ENCODE measurements at places on chromosomes 4 and X.

- DNase-seq, result no peak
Observed at GRCh38 chr4:6458528-6458927, 13.9 kb downstream of the PPP2R2C start.

DNA sequence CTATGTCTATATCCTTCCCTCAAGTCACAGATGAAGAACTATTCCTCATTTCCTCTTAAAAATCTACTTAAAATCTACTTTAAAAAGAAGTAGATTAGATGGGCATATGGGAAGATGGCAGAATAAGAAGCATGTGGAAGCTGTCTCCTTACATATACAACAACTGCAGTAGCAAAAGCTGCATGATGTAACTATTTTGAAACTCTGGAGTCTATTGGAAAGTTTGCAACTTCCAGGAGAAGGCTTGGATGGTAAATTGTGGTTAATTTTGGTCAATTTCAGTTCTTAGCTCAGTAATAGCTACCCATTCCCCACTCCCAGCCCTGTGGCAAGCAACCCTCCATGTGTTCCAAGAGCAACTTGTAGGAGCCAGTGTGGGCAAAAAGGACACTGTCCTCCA is 36.9 kb downstream of the MORC4 start:
- DNase-seq, result no peak

- no peak for DNase-seq
Observed at GRCh38 chr4:20544645-20545044, 155.6 kb upstream of the PACRGL start.

- no peak for DNase-seq
Observed at GRCh38 chr4:175440786-175441185, 371.3 kb downstream of the GPM6A start.

- DNase-seq, result no peak
Observed at GRCh38 chr4:100590325-100590724, 72.5 kb upstream of the EMCN start.

DNA sequence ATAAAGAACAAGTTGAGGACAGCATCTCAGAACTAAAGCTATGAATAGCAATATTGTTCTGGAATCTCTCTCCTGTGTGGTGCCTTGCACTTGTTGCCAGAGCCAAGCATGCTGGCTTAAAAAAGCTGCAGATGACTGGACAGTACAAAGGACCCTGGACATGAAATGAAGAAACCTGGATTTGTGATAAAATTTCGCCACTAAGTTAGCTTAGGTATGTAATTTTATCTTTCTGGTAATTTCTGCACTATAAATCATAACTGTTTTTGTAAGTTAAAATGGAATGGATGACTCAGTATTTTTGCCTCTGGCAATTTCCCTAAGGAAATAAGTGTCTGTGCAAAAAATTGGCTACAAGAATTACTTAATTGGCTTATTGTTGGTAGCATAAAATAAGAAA is 317.2 kb downstream of the CAMK2D start:
- DNase-seq, result no peak

- no peak for DNase-seq
Observed at GRCh38 chrX:151762802-151763201, 28.3 kb downstream of the CNGA2 start.

DNA sequence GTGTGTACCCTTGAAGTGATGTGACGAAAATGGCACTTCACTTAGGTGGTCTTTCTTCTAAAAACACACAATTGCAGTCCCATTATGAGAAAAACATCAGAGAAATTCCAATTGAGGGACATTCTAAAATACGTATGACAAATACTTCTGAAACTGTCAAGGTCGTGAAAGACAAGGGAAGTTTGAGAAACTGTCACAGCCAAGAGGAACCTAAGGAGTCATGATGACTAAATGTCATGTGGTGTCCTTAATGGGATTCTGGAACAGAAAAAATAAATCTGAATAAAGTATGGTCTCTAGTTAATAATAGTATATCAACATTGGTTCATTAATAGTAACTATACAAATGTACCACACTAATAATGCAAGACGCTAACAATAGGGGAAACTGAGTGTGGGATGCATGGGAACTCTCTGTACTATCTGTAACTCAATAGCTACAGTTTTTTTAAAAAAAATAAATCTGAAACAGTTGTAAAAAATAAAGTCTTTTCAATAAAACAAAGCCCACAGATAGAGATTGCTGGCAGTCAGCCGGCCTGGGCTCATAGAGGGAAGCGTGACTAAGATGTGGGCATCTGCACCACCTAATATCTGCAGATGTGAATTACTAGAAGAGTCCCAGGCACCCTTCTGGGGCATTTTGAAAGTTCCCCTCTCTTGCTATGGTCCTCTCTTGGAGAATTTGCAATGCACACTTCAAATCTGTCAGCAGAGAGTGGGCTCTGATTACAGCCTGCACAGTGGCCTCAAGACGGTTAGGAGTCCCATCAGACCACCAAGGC is 47.6 kb downstream of the MID1IP1 start:
- DNase-seq, result no peak

DNA sequence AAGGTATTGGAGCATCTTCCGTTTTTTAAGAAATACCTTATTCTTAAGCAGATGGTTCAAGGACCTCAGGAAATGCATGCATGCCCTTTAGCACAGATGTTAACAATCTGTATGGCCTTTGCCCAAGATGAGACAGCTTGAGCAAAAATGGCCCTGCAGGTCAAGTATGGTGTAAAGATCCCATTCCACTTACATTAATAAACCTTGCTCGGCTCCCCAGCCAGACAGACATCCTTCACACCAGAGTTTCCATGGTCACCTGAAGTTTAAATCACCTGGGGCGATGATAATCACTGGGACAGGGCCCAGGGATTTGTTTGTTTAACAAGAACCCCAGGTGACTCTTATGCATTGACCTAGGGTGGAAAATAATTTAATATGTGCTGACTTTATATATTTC is 287.0 kb upstream of the NOCT start:
- no peak for DNase-seq

GRCh38 chrX:22105231-22105630 is 73.1 kb downstream of the PHEX start:
- DNase-seq, result no peak

DNA sequence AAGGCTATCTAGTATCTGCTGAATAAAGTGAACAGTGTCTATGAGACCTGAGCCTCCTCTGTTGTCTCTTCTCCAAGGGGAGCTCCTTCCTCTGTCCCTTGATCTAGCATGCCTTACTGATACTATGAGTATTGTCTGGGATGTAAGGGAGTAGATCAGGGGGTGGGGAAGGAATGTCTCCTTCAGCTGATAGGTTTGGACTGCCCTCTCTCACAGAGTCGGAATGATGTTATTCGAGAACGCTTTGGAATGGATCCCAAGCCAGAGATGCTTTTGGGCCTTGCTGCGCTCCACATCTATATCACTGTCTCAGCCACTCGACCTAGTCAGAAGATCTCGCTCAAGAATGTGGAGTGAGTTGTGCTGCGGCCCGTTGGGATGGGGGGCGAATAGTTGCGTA is 68.3 kb upstream of the PRPS1 start:
- no peak for DNase-seq

DNA sequence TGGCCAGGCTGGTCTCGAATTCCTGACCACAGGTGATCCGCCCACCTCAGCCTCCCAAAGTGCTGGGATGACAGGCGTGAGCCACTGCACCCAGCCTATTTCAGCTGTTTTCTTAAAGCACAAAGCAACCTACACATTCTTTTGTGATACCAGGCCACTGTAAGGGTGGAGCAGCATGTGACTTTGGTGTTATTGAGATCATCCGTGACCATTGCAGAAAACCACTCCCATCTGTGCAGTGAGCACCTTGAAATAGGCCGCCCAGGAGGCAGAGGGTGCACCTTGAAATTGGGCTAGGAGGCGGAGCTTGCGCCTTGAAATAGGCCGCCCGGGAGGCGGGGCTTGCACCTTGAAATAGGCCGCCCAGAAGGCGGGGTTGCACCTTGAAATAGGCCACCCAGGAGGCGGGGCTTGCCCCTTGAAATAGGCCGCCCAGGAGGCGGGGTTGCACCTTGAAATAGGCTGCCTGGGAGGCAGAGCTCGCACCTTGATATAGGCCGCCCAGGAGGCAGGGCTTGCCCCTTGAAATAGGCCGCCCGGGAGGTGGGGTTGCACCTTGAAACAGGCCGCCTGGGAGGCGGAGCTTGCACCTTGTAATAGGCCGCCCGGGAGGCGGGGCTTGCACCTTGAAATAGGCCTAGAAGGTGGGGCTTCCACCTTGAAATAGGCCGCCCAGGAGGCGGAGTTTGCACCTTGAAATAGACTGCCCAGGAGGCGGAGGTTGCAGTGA is 9.0 kb upstream of the SLC25A6 start:
- DNase-seq, result no peak

DNA sequence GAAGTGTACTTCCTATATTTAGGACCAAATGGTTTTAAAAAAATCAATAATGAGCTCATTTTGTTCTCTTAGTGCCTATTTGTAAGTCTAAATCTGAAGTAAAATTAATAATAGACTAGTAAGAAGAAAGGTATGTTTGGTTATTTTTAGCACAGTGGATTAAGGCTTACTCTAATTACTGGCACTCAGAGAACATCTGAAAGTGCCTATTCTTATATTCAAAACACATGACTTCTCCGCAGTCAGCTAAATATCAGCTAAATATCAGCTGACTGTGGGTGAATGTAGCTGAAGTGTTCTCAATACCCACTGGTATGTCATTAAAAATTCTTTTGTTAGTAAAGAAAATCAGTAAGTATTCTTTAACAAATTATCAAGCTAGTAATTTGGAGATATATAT is 6.0 kb downstream of the AP1S2 start:
- DNase-seq, result no peak

DNA sequence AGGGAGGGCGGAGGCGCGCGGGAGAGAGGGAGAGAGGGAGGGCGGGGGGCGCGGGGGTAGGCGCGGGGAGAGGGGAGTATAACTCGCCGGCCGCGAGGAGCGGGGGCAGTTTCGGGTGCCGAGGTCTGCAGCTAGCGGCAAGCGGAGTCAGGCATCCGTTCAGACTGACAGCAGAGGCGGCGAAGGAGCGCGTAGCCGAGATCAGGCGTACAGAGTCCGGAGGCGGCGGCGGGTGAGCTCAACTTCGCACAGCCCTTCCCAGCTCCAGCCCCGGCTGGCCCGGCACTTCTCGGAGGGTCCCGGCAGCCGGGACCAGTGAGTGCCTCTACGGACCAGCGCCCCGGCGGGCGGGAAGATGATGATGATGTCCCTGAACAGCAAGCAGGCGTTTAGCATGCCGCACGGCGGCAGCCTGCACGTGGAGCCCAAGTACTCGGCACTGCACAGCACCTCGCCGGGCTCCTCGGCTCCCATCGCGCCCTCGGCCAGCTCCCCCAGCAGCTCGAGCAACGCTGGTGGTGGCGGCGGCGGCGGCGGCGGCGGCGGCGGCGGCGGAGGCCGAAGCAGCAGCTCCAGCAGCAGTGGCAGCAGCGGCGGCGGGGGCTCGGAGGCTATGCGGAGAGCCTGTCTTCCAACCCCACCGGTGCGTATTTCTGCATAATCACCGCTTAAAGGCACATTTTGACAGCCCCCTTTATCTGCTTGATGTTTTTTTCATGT is at the start of gene POU4F2:
Gene POU4F2 (plus strand): TSS at position 108 of the 720 bp plus-strand sequence. CDS start 248 bp downstream, at position 356.
- DNase-seq, result no peak

- no peak for DNase-seq
Observed at GRCh38 chrX:16934185-16934584, 12.3 kb upstream of the REPS2 start.

DNA sequence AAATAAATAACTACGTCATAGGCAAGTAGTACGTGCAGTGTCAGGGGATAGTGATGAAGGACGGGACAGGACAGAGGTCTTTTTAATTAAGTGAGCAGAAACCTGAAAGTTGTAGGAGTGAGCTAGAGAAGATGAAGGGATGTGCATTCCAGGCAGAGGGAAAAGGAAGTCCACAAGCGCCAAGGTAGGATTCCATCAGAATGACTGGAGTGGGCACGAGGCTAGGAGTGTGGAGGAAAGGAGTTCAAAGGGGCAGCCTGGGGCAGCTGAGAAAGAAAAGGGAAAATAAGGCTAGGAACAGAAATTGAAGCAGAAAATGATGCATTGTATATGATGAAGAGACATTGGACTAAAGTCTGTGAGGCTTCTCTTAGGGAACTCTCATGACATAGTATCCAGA is 192.2 kb upstream of the TLL1 start:
- DNase-seq, result no peak

DNA sequence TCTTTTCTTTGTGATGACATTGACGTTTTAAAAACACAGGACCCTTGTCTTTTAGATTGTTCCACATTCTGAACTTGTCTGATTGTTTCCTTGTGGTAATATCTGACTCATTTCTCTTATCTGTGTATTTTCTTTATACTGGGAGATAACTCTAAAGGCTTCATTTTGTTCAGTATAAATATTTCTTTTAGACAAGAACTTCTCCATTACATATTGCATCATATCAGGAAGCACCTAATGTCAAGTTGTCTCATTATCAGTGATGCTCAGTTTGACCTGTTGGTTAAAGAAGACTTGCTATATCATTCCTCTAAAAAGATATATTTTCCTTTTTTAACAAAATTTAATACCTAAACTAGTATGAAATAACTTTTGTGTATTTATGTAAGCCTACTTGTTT is 152.3 kb upstream of the BMP3 start:
- no peak for DNase-seq

- DNase-seq, result no peak
Observed at GRCh38 chr4:66569228-66569627, 898.9 kb upstream of the EPHA5 start.

DNA sequence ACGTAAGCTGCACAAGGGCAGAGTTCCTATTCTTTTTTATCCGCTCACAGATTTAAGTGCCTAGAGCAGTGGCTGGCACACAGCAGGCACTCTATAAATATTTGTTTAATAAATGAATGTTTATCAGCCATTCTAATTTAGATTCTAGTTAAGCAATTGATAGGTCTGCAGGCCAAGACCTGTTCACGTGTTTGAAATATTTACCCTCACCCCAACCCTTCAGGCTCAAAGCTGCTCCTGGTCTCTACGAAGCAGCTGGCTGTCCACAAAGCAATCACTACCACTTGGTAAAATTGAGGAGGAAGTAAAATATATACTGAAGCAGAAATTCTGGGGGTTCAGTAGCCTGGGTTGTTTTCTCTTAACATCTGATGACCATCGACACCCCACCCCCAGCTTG is 158.1 kb downstream of the MGST2 start:
- DNase-seq, result no peak

DNA sequence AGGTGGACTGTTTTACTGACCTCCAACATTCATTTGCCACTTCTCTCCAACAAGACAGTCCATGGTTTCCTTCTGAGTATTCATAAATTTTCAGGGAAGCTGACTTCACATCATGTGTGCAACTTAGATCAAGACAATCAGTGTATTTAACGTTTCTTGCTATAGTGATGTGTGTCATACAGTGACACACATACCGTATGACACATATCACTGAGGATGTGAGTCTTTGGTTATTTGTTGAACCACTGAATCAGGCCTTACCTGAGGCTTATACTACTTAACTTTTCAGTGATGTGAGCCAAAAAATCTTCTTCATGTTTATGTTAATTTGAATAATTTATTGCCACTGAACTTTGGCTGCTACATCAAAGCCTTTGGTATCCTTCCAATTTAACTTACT is 166.8 kb downstream of the BMPR1B start:
- DNase-seq, result no peak

GRCh38 chrX:22313766-22314165 is 41.1 kb downstream of the CBLL2 start:
- DNase-seq, result no peak
